ENCODE measurements at places on chromosomes 11 and 22.

DNA sequence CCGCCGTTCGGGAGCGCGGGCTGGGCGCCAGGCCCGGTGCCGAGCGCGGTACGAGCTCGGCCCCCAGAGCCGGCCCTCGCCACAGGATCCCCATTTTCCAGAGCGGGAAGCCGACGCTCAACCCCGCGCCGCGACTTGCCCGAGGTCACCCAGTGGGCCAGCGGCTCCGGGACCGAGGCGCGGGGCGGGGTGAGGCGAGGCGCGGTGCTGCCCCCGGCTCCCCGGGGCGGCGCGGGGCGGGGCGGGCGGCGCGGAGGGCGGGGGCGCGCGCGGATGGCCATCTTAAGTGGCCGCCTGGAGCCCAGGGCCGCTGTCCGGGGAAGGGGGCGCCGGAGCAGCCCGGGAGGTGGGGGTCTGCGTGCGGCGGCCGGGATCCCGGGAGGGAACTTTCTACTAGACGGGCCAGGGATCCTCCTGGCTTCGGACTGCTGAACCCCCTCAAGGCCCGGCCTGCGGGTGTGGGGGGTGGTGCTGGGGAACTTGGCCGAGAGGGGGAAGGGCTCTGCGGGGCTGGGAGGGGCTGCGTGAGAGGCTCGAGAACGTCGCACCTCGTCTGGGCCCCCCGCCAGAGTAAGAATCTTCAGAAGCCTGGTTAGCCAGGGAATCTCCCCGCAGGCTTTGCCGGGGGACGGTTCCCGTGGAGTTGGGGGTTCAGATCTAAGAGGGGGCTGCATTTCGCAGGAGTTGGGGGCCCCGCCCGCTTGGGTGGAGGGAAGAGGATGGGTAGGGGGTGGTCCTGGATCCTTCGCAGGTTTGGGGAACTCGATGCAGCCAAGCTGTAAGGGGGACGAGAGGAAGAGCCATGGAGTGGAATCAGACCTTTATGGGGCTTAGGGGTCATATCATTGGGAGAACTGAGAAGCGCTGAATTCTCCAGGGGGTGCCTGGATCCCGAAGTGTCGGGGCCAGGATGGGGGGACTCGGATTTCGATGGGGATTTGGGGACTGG lies 678 bp upstream of the INPPL1 start:
- DNase-seq, result peak; percentile 48

DNA sequence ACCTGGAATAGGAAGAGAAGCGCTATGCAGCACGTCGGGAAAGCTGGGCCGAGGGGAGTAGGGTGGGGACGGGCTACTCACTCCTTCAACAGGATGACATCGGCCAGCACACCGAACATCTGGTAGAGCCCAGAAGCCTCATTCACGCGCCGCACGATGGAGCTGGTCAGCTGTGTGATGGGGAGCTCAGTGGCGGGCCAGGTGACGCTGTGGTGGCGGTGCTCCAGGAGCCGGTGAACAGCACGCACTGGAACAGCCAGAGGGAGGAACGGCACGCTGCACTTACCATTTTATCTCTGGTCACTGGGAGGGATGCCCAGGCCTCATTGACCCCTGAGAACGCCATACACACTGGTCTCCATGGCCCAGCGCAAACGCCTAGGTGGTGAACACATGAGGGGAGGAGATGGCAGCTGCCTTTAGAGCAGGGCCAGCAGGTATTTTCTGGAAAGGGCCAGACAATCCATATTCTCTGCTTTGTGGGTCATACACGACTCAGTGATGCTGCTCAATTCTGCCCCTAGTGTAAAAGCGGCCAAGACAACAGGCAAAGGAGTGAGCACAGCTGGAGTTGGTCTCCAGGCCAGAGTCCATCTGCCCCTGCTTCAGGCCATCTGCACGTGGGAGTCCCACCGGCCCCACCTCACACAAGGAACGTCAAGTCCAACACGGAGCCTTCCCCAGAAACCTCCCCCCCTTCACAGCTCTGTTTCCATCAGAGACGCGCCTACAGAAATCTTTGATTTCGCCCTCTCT lies 8.8 kb downstream of the FOXRED2 start:
- DNase-seq, result no peak

DNA sequence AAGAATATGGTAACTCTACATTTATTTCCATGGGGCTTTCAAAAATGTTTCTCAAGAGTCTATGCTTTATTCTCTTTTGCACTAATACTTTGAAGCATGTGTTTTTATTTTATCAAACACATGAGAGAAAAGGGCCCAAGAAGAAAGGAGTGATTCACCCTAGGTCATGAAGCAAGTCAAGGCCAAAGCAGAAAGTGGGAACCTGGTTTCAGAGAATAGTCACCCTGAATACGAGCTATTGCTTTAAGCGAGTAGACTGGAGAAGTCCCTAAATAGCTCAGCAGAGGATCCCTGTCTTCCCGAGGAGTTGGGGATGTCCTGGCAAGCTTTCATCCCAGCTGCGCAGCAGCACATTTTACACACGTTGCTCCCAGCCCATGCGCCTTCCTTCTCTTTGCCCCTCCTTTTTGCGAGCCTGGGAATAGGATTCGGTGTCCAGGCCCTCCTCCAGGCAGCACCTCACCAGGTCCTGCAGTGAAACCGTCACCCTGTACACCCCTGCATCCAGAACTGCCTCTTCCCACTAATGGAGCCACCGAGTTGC lies 19.1 kb downstream of the MPEG1 start:
- no peak for DNase-seq

DNA sequence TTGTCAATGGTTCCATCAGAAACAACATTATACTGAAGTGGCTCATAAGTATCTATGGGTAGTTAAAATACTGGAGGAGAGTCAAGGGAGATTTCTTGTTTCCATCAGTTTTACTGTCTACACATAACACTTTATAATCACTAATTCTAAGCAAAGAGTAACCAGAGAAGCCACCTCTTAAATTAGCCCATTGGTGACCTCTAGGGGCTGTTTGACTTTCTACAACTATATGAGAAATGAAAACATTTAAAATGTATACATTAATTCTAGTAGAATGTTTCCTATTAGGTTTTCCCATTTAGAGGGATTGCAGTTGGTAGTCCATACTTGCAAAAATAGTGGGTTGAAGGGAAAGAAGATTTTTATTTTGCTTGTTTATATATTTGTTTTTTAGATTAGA lies 504.3 kb downstream of the FAM181B start:
- DNase-seq, result no peak

DNA sequence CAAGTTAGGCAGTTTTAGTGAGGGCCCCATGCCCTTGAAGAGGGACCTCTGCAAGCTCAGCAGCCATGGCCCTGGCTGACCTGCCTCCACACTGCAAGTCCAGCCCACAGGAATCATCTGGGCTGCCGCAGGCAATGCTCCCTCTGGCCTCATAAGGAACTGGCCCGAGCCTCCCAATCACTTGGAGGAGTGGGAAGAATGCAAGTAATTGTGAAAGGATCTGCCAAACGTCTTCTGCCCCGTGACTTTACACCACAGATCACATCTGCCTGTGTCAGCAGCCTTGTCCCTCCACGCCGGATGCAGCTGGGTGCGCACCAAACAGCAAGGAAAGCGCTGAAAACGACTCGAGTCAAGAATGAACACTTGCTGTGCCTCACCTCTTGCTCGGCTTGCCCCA lies 23.8 kb downstream of the OPCML start:
- DNase-seq, result no peak

GRCh38 chr11:130785380-130786116 lies 130.7 kb downstream of the SNX19 start:
- no peak for DNase-seq

- no peak for DNase-seq
Measured at GRCh38 chr22:39078329-39078728, 1.3 kb downstream of the APOBEC3G start.

DNA sequence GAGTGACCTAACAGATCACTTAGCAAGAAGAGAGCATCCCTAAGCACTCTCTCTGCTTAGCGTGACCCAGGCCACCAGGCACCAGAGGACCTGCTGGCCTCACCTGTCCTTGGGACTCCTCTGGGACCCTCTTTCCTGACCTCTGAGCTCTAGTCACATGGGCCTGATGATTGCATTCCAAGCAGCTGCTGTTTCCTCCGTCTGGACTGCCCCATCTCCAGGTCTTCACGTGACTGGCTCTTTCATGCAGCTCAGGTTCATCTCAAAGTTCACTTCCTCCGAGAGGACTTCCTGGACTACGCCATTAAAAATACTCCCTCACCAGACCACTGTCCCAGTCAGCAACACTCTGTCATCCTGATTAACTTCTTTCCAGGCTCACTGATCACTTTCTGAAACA lies 2.9 kb downstream of the MMP20 start:
- DNase-seq, result no peak

GRCh38 chr11:9573775-9574621 lies 528 bp downstream of the WEE1 start:
- DNase-seq, result peak; percentile 7

DNA sequence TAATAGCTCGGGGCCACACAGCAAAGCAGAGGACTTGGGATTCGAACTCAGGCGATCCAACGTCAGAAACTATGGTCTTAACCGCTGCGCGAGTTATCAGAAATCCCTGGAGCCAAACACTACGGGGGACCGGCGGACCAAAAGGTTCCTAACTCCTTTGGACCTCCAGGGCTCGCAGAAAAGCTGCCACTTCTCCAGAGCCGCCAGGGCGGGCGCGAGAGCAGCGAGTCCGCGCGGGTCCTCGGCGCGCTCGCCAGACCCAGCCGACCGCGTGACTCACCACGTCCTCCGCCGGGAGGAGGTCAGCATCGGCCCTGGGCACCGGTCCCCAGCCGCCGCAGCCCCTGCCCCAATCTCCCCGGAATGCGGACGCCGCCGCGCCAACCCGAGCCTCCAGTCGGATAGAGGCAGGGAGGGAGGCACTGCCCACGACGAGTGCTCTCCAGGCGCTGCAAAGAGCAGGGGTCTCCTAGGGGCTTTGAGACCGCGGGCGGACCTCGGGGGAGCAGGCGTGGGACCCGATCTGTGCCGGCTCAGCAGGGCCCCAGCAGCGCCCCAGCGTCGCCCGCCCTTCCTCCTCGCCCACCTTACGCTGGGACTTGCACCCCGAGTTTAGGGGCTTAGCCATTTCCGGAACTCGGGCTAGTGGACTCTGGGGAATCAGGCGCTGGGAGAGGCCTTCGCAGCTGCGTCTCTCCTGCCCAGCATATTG lies 6.2 kb upstream of the ALX4 start:
- no peak for DNase-seq

All from CD4-positive, CD25-positive, alpha-beta regulatory T cell (primary cell).